Daoy (cell line): ENCODE measurements at places on chromosomes 2 and 18. TPM values are rescaled to one million over a fixed set of nuclear protein-coding genes. Genes with fewer than 3 reads are reported as not detected.

GRCh38 chr2:200428961-200429665 is 80.8 kb downstream of the KCTD18 start:
- DNase-seq = no peak

DNA sequence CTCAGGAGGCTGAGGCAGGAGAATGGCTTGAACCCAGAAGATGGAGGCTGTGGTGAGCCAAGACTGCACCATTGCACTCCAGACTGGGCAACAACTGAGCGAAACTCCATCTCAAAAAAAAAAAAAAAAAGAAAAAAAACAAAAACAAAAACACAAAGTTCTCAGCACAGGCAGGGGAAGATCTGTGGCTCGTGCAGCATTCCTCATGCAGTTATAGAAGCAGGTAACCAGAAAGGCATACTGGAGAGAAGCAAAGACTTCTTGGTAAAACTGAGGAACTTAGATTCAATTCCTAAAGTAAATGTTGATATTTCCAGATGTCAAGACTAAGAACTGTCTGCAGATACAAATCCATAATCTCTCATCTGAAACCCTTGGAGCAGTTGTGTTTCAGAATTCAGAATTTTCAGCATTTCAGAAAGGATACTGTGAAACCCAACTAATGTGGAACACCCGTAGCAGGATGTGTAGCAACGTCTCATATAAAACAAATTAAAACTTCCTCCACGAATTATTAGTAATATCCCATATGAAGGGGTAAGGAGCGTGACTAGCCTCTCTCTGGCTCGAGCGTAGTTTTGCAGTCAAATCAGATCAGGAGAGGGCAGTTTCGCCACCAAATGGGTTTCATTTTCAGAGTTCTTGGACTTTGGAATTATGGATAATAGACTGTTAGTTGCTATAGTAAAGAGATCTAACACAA is 13.2 kb upstream of the SLC25A52 start:
- DNase-seq = no peak

DNA sequence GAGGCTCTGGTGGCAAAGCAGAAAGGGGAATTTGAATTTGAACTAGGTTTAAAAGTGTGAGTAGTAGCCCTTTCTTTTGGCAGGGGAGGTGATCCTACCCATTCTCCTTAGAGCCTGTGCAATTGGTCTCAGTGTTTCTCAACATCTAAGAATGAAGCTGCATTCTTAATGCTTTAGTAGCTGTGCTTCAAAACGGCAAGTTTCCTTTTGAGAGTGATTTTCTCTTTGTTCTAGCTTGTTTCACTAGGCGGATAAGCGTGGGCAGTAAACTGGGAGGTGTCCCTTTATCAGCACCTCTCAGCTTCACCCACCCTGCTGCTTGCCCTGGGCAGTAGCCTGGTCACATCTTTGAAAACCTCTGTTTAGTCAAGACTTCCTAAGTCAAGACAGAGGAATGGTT is 6.7 kb downstream of the CRIM1 start:
- DNase-seq = no peak

DNA sequence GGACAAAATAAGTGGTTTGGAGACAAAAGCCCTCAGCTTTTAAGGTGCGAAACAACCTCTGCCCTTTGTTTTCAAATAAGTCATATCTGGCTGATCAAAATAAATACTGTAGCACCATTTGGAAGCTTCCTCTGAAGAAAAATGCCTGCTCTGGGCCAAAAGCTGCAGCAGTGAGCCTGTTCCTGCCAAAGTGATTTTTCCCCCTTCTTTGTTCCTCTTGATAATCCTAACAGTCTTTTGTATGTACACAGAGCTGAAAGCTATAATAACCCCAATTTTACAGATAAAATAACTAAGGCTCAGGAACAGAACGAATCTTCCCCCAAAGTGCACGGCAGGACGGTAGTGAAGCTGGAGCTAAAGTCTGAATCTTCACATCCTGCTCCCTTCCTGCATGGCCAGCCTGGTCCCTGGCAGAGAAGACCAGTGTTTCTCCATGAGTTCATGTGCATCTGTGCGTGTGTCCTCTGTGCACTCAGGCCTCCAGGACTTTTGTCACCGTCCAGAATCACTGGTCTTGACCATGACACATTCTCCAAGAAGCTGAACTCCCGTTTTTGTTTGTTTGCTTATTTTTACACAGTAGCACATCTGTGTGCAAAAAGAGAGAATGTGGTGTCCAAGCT is 2114.1 kb upstream of the PIK3C3 start:
- no peak for DNase-seq

GRCh38 chr2:144402251-144402650 is 117.7 kb downstream of the ZEB2 start:
- DNase-seq = no peak

DNA sequence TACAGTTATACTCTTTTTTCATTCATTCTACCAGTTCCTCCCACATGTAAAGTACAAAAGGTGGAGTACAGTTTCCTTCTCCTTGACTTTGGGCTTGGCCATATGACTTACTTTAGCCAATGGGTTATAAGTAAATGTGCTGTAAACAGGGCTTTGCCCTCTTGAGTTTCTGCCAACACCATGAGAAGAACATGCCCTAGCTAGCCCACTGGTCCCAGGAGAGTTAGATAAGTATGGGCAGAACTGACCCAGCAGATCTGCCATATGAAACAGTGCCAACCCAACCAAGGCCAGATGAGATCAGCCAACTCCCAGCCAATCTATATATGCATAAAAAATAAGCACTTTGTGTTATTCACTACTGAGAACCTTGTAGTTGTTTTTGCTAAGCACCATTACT is 25.5 kb downstream of the ZC3H8 start:
- no peak for DNase-seq

GRCh38 chr2:166057370-166058164 is 70.3 kb downstream of the SCN1A start:
- no peak for DNase-seq

GRCh38 chr2:138787053-138787666 is 7.0 kb upstream of the NXPH2 start:
- DNase-seq = peak; percentile 19

GRCh38 chr2:16051841-16052564 is 111.7 kb downstream of the MYCN start:
- no peak for DNase-seq

DNA sequence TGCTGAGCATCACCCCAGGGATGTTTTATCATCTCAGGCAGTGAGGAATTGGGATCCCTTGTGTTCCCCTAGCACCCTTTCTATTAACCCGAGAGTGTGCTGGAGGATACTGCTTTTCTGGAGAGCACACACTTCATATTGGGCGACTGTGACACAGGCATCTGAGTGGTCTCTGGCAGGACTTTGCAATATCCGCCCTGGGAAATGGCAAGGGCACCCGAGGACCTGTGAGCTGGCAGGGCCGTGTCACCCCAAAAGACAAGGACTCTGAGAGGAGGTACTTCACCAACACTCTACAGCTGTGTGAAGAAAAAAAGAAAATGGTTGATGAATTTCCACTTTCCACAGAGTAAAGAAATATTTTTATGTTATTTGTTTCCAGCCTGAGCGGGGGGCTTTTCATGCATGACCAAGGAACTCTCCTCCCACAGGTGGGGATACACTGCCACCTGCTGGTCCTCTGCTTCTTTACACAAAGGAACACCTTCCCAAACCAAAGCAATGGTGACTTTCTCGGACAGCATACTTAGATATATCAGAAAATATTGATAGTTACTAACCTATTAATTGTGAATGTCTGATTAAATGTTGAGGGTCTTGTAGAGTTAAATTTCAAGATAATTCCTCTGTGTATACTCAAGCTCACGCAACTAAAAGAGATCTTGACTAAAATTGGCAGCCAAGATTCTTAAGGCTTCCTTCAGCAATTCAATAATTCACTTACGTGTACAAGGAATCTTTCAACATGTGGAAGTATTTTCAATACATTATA is 45.9 kb upstream of the REG3G start:
- DNase-seq = peak; percentile 57

DNA sequence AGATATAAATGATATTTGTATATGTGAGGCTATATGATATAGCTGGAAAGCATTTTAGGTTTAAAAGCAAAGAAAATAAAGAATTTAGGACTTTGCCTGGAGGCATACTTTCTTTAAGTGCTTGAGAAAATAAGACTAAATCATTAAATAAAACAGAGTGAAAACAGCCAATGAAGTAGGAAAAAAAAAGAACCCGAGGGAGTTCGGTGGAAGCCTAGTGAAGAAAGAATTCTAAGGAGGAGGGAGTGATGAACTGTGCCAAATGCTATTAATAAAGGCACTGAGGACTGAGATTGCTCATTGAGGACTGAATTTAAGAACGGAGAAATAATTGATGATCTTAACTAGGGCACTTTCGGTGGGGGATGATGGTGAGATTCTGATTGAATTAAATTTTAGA is 573.5 kb downstream of the DSC3 start:
- DNase-seq = no peak

DNA sequence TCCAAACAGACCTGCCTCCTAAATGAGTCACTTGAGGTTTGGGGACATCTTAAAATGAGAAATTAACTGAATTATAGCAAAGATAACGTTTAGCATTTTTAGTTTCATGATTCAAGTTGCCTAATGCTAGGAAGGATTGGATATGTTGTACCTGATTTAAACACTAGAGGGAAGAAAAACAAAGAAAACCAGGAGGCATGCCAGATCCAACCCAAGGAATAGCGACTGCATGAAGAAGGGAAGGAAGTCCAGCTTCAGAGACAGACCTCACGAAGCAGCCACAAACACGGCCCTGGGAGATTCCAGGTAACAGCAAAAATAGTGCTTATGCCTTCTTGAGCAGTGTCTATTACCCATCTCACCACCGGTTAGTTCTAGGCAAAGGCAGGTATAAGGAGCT is 499.9 kb upstream of the SPHKAP start:
- no peak for DNase-seq

DNA sequence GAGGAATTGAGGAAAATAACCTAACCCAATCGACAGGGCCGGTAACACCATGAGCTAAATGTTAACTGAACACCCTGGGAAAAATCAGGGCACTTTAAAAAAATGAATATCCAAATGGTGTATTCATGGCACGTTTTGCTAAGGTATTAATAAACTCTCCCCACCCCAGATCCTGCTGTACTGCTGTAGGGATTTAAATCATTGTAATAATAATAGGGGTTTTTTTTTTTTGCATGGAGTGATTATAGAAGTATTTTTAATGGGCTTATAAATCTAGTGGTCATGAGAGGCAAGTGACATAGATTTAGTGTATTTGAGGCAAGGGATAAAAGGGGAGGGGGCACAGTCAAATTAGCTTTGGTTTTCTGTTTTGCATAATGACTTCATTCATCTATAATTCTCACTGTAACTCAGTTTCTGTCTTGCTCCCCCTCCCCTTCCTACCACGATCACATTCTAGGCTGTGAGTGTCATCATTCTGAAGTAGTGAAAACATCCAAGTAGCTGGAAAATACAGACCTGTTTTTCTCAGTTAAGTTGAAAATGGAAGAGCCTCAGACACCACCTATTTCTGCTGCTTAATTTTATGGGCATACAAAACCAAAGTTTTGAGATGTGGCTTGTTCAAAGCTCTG is 18.2 kb upstream of the MGAT5 start:
- DNase-seq = no peak

- no peak for DNase-seq
Observed at GRCh38 chr18:22132258-22132657, 37.1 kb upstream of the GATA6 start.

DNA sequence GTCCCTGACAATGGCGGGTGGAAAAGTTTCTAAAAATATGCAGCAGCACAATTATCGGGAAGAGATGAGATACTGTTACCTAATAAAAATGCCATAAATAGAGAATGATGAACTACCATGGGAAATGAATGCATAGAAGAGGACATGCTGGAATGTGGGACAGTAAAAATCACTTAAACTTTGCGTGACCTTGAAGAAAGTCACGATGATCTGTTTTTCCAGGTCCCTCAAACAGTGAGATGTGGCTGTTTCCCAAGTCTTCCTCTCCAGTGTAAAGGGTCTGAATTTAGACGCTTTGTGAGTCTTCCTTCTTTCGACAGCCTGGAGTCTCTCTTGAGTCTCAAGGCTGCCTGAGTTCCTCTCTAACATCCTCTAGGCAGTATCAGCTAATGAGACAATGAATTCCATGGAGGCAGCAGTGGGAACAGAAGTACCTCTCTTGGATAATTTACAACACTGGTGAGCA is 1.4 kb downstream of the CLUL1 start:
- DNase-seq = no peak

DNA sequence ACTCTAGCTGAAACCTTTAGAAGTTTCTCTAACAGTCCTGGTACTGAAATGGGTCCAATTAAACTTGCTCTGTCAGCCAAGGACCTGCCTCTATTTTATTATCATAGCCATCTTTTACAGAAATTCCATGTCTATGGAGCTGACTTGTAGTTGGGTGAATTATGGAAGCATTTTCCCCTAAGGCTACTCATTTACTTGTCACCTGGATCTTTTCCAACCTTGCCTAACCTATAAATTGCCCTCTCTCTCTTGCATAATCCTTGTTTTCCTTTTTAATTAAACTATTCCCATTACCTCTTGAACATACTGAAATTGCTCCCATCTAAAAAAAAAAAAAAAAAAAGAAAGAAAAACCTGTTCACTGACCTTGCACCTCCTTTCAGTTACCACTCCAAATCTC is 74.6 kb upstream of the DOK6 start:
- no peak for DNase-seq

DNA sequence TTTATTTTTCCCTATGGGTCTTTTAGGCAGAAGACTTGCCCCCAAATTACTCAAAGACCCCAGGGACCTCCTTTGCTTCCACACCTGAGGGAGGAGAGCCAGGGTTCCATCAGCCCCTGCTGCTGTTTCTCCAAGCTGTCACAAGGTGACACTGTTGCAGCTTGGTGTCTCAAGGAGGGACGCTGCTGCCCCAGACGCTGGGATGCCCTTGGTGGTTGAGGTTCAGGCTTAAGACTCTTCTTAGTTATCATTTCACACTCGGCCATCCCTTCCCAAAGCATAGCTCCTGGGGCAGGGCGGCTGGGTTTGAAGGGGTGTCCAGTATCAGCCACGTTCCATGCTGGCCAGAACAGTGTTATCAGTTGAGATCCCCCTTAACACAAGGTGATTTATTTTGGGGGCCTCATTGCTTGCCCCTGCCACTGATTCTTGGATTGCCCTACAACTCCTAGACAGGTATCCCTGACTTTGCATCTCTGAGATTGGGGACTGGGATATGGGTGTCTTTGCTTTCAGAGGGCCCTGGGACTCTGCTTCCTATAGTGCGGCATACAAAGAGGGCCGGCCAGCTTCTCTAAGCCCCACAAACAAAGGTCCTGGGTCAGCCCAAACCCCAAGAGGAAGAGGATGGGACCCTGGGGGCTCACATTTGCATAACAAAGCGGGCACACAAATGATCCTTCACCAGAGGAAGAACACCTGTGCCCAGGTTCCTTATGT is 22.7 kb downstream of the GPR55 start:
- peak; percentile 61 for DNase-seq

GRCh38 chr18:79975985-79976680 is 11.7 kb downstream of the HSBP1L1 start:
- DNase-seq = no peak

- DNase-seq = no peak
Observed at GRCh38 chr18:74610051-74610615, 12.5 kb downstream of the ZNF407 start.

- DNase-seq = no peak
Observed at GRCh38 chr2:63734510-63734909, 107.2 kb upstream of the UGP2 start.

GRCh38 chr2:149692961-149693396 is 105.4 kb upstream of the MMADHC start:
- DNase-seq = no peak

The CPLX4 gene
- total RNA-seq = not detected in 2 replicates

The GALNT14 gene
- total RNA-seq = 22.3 and 32.3 TPM in 2 replicates

The PAX3 gene
- total RNA-seq = 7.2 and 15.7 TPM in 2 replicates

The SKOR2 gene
- total RNA-seq = not detected in 2 replicates

The CTLA4 gene
- not detected in 2 replicates for total RNA-seq

The MDH1B gene
- total RNA-seq = 3.6 and 6.3 TPM in 2 replicates

The MOGAT1 gene
- not detected in 2 replicates for total RNA-seq

The USP14 gene
- 16.4 and 18.5 TPM in 2 replicates for total RNA-seq

The FTCDNL1 gene
- 0.86 and 1.4 TPM in 2 replicates for total RNA-seq
